Omental fat pad (tissue), 4 donors: ENCODE measurements at places on chromosomes 6 and 20.

DNA sequence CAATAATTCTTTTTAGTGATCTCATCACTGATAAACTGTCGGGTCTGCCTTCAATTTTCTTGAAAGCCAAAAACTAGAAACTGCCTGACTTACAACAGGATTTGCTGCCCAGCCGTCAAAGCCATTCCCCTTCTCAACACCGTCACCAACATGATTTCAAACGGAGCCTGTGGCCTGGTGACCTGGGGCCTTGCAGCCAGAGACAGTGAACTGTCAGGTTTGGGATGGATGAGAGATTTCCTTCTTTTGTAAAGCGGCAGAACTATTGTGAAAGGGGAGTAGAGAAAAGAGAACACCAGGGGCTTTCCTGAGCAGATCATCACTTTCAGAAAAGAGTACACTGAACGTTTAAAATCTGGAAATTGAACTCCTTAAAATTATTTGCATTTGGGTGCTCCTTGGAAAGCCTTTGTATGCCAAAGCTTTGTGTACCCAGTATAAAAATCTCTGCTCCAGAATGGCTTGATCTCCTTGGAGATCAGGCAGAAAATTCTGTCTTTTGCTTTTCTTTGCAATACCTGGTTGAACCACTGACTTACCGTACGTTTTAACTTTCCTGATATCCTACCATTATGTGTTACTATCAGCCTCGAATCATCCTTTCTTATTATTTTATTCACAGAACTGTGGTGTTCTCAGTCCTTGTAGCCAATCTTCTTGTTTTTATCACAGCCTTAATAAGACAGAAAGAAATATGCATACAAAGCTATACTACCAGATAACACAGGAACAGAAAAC is 125.2 kb downstream of the PACRG start:
- DNase-seq = no peak

DNA sequence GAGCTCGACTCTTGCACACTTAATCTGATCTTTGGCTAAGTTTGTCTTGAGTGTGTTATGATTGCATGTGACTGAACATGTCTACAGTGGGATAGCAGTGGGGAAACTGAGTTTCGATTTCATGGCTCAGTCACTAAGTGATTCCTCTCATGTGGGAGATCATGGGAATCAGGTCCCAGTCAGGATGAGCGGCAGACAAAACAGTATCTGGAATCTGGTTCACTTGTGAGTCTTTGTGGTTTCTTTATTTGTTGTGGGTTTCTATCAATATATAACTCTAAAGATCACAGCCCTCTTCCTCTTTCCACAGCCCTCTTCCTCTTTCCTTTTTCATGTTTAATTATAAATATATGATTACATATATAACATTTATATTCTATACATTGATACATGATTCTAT is 4.0 kb downstream of the RPP21 start:
- no peak for DNase-seq

DNA sequence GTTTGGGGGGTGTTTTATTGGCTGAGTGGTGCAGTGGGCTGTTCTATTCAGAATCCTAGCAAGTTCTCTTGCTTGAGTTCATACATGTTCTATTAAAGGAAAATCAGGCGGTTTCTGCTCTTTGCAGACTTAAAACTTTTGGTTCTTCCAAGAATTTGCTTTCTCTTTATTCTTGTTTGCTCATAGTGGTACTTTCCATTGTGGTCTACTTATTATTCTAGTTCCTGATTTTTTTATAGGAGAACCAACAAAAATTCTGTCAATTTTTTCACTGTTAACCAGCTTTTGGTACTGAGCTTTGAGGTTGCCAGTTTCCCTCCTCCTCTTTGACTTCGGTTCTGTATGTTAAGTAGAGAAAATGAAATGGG is 6.7 kb downstream of the AFDN start:
- no peak for DNase-seq

GRCh38 chr20:608970-609369 is 1.1 kb downstream of the TCF15 start:
- DNase-seq = no peak

GRCh38 chr20:46027245-46027853 is 1.7 kb upstream of the SLC12A5 start:
- no peak for DNase-seq

GRCh38 chr20:4050203-4050980 is 35.0 kb upstream of the RNF24 start:
- no peak for DNase-seq
